Ureter (tissue), 1 donor: ENCODE measurements at places on chromosomes 12 and 14.

- DNase-seq, result peak; percentile 33
Measured at GRCh38 chr12:53105712-53106439, 2.6 kb downstream of the SOAT2 start.

DNA sequence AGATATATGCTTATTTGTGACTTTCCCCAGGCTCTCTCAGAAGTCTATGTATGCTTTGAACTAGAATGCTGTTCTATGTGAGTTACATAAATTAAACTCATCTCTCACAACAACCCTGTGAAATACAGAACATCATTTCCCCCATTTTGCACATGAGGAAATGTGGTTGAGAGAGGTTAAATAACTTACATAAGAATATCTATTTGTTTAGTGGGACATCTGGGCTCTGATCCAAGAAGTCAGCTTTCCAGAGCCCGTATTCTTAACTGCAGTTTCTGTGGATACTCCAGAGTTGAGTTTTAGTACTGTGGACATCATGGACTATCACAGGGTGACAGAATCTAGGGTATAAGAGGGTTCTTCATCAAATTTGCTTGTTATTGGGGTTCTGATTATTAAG is 242.5 kb upstream of the ARHGAP5 start:
- no peak for DNase-seq

DNA sequence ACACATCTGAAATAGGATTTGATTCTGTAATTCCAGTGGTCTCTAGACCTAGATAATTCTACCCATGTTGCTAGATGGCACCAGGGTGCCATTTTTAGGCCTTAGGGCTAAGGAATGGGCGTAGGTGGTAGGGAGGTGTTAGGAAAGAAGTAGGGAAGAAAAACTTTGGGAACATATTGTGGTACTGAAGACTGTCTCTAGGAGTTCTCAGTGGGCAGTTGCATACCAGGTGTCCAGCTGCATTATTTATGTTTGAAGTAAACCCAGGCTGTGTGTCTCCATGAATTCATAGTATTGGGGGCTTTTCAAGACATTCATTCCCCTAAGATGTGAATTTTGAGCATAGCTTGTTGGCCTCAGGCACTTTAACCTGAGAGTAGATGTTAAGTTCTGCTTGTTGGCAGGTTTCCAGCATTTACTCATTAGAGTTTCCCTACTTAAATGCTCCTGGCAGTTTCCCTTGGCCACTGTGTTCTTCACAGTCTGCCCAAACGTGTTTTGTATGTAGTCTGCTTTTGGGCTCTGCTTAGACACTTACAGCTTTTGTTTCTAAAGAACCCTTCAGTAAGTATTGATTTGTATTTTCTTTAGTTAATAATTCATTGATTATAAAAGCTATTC is 31.5 kb upstream of the CCT2 start:
- no peak for DNase-seq

DNA sequence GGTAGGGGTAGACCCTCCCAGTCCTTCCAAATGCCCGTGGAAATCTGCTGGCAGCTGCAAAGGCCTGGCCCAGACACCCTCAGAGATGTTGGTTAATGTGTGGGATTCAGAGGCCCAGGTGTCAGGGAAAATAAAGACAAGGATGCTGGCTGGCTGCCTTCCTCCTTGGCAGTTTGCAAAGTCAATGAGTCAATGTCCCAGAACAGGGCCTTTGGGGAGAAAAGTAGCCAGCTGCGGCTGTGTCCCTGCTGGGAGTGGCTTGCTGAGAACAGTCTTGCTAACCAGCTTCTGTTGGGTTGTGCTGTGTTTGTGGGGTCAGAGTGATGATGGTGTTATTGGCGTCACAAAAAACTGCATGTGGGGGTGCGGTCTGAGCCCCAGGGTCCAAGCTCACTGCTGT is 29.2 kb downstream of the GLRX5 start:
- DNase-seq, result no peak

DNA sequence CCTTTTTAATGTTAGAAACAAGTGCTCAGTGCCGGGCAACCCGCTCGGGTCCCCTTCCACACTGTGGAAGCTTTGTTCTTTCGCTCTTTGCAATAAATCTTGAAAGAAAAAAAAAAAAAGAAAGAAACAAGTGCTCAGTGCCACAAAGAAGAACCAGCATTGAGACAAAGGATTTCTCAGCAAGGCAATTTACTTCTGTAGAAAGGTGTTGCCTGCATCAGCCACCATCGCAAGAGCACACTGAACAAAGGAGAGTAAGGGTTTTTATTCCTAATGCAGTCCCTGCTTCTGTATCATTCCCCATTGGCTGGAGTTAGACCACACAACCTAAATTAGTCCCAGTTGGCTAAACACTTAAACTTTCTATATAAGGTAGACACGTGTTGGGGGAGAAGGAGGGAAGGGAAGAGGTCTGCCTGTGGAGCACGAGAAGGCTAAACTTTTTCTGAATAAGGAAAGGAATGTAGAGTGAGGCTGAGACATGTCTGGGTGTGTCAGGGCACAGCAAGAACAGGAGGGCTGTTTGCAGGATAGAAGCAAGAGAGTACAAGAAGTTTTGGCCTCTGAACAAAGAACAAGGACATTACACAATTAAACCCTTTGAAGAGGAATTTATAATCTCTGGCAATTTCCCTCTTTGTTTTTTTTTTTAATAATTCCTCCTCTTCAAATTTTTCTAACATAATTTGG is 21.4 kb downstream of the KLRF2 start:
- no peak for DNase-seq
